ENCODE measurements at places on chromosomes 13 and 19.

- no peak for DNase-seq
Observed at GRCh38 chr13:98813993-98814392, 61.5 kb upstream of the SLC15A1 start.

DNA sequence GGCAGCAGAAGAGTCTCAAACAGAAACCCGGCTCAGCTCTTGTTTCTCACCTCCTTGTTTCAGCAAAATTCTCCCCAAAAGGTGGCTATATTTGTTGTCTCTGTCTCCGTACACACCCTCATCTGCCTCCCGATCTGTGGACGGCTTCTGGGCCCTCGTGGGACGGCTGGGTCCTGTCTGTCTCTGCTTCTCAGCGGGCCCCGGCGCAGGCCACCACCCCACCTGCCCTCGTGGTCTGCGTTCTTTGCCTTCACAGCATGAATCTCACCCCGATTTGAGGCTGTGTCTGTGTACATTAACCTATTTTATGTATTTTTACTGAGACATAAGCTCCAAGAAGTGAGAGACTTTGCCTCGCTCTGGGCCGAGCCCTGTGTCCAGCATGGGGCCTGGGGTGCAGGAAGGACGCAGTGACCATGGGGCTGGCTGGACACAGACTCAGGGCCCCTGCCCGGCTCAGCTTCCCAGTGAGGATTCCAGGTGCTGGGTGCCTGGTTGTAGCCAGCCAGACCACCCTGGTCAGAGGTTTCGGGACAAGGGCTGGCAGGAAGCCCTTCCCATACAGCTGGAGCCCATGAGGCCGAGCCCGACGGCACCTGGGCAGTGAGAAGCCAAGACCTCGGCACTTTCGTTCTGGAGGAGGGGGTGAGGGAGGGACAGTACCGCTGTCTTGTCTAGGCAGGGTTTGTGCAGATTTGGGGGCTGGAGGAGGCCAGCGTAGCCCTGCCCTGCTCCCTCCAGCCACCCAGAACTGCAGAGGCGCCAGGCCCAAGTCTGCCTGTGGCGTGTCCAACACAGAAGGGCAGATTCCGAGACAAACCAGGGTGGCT lies 78.5 kb upstream of the MCF2L start:
- DNase-seq: no peak

DNA sequence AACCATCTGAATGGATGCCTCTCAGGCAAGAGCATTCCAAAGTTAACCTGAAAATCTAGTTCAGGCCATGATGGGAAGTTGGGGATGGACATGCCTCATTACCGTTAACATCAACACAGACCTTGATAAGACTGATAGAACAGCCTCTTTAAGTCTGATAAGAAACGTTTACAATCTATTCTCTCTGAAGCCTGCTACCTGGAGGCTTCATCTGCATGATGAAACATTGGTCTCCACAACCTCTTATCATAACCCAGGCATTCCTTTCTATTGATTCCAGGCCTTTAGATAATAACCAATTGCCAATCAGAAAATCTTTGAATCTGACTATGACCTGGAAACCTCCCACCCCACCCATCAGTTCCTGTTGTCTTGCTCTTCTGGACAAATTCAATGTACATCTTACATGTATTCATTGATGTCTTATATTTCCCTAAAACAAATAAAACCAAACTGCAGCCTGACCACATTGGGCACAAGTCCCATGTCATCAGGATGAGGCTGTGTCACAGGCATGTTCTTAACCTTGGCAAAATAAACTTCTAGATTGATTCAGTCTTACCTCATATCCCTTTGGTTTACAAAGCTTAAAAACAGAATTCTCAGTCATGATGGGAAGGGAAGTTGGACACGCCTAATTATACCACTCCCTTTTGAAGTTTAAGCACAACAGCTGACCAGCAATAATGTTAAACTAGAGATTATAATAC lies 843.8 kb upstream of the SPRY2 start:
- no peak for DNase-seq

DNA sequence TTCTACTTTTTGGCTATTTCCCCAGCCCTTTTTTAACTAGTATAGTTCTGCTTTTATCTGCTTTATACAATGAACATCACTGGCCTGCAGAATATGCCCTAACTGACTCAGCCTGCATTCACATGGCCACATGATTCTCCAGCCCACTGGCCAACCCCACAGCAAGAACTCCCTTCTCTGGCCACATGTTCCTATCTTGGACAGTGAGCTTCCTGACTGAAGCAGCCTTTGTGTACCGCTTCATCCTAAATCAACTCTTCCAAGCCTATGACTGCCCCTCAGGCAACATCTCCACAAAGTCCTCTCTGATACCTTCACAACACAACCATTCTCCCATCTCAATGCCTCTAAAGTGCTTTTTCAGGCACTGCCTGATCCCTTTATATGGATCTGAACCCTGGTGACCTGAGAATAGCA lies 214.1 kb downstream of the COL4A1 start:
- no peak for DNase-seq

DNA sequence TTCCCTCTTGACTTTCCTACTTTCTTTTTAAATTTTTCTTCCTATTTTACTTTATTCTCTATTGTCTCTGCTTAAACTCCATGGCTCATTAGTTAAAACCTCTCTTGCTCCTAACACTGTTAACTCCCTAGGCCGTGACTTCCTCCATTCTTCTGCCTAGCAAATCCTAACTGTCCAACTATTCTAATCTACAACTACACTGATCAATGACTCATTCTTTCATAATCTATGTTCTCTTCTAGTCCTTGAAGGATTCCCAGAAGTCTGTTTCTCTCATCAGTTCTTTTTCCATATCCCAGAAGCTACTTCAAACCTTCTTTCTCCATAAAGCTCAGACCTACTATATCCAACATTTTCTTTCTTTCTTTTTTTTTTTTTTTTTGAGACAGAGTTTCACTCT lies 66.9 kb downstream of the MICU2 start:
- DNase-seq: no peak

GRCh38 chr19:49210108-49210900 lies 52.7 kb downstream of the TRPM4 start:
- DNase-seq: no peak

- DNase-seq: peak; percentile 13
Observed at GRCh38 chr13:32581177-32581786, 5.0 kb upstream of the PDS5B start.

- DNase-seq: no peak
Observed at GRCh38 chr13:34216256-34216655, 398.3 kb downstream of the RFC3 start.

DNA sequence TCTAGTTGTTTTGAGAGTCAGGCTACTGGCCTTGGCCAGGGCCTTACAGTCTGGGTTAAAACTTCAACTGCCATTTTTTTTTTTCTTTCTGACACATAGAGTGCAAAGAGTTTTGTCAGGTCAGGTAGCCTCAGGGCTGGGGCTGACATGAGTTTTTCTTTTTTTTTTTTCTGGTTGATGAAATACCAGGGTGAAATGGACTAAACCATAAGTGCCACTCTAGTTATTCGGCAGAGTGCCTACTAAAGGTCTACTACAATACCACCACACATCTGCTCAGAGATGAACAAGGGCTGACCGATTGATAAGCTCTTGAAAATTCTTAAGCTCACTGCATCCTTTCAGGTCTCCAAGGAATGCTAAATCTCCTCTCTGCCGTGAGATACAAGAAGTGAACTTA lies 4.4 kb upstream of the ZNF320 start:
- no peak for DNase-seq

- DNase-seq: peak; percentile 38
Observed at GRCh38 chr13:107348471-107348870, 780.5 kb upstream of the ARGLU1 start.

GRCh38 chr19:31681121-31681520 lies 331.9 kb upstream of the TSHZ3 start:
- no peak for DNase-seq

GRCh38 chr13:36082806-36083205 lies 48.4 kb downstream of the DCLK1 start:
- no peak for DNase-seq

- DNase-seq: no peak
Observed at GRCh38 chr19:45346449-45346848, 5.9 kb downstream of the KLC3 start.

GRCh38 chr19:27770095-27770494 lies 1442.9 kb downstream of the UQCRFS1 start:
- DNase-seq: no peak

GRCh38 chr19:4692251-4693077 lies 22.3 kb upstream of the MYDGF start:
- DNase-seq: no peak

- DNase-seq: peak; percentile 13
Observed at GRCh38 chr13:29587645-29588044, 7.8 kb downstream of the SLC7A1 start.

- DNase-seq: no peak
Observed at GRCh38 chr19:49999371-50000010, 25.7 kb downstream of the VRK3 start.

- no peak for DNase-seq
Observed at GRCh38 chr19:15372470-15372869, 7.1 kb downstream of the AKAP8 start.

DNA sequence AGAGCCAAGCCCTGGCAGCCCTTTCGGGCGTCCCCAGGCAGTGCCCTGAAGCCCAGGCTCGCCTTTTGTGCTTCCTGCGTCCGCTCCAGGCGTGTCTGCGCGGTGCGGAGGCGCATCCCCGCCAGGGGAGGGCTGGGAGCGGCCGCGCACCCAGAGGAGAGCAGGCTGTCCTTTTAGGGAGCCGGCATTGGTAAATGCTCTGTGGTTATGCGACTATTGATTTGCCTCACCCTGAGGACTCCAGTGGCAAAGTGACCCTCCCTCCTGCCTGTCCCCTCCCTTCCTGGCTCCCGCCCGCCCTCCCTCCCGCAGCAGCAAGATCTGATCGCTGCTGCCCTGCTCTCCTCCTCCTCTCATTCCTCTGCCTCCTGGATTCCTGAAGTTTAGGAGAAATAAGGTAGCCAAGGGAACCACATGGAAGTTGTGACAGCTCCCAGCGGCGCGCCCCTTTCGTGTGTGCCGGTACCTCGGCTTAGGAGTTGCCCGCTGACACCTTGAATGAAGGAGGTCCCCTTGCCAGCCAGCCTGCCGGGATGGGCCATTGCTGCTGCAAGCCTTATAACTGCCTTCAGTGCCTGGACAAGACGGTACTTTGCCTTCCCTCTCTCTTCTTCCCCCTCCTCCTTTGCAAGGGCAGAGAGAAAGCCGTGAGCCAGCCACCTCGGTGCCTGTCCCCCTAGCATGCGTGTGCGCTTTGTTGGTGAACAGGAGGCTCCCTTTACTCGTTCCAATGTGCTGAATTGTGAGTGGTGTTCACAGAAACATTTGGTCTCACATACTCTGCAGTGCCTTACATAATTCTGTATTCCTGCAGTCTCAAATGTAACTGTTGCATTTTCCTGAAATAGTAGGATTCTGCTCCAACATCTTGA lies 166.9 kb downstream of the SLC7A1 start:
- no peak for DNase-seq

- no peak for DNase-seq
Observed at GRCh38 chr19:35093430-35093829, 22.2 kb upstream of the FXYD3 start.

GRCh38 chr13:48626077-48626449 lies 27.7 kb upstream of the CYSLTR2 start:
- DNase-seq: no peak

DNA sequence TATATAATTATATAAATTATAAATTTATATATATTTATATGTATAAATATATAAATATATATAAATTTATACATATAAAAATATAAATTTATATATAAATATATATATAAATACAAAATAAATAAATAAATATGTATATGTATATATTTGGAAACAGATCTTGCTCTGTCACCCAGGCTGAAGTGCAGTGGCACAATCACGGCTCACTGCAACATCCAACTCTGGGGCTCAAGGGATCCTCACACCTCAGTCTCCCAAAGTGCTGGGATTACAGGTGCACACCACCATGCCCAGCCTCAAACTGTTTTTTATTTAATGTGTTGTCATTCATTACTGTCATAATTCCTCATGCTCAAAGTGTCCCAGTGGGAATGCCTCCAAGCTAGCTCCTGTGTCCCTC lies 25.2 kb upstream of the PDCD5 start:
- no peak for DNase-seq

GRCh38 chr19:17555929-17556813 lies 722 bp downstream of the COLGALT1 start:
- DNase-seq: peak; percentile 42

- no peak for DNase-seq
Observed at GRCh38 chr19:17469481-17470067, 750 bp upstream of the SLC27A1 start.

DNA sequence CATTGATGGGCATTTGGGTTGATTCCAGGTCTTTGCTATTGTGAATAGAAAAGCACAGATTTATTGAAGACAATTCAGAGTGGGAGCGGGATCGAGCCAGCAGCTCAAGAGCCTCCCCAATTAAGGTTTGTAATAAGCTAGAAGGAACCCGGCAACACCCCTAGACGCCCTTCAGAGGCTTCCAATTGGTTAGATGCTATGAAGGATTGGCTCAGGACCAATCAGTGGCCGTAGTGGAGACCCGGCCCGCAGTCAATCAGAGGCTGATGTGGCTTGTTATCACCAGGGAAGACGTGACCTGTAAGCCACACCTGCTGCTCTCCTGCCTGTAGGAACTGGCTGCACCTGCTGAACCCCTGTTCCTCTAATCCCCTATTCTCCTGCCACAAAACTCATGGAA lies 14.6 kb downstream of the SIGLEC11 start:
- no peak for DNase-seq

DNA sequence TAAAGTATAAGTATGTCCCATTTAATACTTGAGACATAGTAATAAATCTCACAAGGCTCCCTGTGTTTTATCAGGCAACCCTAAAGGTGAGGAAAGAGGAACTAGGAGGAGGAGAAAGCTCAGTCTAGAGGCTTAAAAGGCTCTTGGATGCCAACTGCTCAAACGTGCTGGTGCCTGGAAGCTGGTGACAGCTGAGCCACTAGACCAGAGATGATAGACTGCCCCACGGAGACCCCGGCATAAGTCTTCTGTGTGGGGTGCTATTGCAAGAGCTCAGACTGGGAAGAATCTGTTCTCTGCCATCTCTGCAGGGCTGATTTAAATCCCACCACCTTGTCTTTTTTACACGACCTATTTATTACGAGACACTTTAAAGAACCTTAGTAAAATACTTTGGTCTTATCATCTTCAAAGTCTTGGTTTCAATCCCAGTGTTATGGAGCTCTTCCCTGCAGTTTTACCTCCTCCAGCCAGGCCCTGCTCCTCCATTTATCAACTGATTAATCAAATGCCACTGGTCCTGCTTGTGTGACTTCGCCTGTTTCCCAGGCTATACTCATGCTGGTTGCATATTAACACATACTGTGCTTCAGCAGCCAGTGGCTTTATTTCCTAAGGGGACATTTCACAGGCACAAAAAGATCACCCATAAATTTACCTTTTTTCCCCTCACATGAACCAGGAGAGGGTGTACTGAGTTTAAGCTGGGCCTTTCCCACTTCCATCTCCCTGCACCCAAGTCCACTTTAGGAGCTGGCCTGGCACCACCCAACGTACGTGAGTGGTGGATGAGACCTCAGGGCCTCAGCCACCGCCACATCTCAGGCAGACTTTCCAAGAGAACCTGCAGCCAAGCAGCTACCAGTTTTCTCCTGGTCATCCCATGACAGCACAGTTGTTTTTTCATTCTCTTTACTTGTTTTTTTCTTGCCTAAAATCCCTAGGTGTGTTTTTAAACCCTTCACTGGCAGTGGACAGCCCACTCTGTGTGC lies 7.8 kb upstream of the ATP12A start:
- DNase-seq: no peak

All from RCC 7860 (cell line).